8988T (cell line): ENCODE measurements at places on chromosomes 11 and 22.

GRCh38 chr11:27291302-27291889 lies 71.6 kb downstream of the CCDC34 start:
- DNase-seq, result no peak

GRCh38 chr22:45504373-45505341 lies 2.0 kb downstream of the FBLN1 start:
- DNase-seq, result no peak

DNA sequence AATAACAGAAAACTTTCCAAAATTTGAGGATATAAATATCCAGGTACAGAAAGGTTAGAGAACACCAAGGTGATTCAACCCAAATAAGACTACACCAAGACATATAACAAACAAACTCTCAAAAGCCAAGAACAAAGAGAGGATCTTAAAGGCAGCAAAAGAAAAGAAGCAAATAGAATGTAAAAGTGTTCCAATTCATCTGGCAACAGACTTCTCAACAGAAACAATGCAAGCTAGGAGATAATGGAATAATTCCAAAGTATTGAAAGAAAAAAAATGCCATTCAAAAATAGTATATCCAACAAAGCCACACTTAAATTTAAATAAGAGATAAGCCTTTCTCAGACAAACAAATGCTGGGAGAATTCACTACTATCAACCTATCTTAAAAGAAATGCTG lies 153.0 kb upstream of the FAT3 start:
- no peak for DNase-seq

GRCh38 chr22:48146426-48146825 lies 1384.0 kb downstream of the TBC1D22A start:
- no peak for DNase-seq

DNA sequence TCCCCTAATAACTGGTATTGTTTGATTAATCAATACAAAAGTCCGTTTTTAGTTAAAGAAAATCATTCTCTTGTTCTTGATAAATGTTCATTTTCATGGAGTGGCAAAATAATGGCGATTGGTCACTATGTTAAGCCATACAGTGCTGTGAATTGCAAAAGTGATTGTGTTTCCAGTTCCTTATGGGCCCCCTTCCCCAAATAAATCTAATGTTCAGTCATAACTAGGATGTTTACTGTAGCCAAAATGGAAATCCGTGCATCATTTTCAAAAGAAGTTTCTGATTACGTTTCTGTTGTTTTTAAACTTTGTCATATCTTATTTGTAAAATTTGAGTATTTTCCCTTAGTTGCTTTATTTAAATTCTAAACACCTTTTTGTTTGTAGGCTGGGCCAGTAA lies 845 bp downstream of the RBM7 start:
- DNase-seq, result no peak

DNA sequence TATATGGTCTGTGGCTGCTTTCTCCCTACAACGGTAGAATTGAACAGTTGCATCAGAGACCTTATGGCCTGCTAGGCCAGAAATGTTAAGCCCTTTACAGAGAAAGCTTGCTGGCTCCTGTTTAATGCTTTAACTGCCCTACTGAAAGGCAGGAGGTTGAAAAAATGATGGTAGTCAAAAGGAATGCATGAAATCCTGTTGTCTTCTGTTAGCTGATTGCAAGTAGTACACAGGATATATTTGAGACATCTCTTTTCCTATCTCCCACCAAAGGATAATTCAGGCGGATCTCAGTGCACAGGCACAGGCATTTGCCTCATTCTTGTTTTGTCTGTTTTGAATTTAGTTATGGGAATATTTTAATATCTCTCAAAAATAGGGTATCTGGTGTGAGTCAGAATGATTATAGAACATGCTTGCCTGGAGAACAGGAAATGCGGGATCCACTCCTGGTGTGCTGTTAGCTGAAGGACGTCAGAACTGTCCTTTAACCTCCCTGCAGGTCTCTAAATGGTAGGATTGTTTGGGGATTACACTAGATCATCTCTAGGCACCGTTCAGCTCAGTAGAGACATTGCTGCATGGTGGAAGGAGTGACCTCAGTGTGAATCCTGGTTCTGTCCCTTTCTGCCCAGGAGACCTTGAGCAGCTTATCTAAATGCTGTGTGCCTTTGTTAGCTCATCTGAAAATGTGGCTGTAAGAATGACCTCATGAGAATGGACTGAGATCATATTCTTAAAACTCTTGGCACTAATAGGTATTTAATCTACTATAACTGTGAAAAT lies 49.5 kb downstream of the PACS1 start:
- DNase-seq, result no peak

DNA sequence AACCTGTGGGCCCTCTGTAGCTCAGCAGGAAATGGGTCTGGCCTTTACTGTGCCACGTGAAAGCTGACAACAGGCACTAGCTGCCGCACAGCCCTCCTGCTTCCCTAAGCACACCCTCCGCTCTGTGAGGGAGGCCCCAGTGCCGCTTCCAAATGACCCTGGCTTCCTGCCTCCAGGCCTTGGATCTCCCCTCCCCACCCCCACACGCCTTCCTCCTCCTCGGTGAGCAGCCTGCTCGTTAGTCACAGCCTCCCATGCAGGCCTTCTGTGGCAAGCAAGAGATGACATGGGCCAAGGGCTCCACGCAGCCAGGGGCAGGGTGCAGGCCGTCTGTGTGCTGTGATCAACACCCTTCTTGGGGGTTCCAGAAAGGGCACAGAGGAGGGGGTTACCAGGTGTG lies 15.3 kb upstream of the RASL10A start:
- DNase-seq, result no peak

GRCh38 chr11:35822815-35823495 lies 120.9 kb upstream of the LDLRAD3 start:
- DNase-seq, result no peak

GRCh38 chr11:128294671-128295050 lies 292.7 kb downstream of the ETS1 start:
- no peak for DNase-seq

GRCh38 chr11:115739146-115739545 lies 234.9 kb upstream of the CADM1 start:
- DNase-seq, result no peak

GRCh38 chr11:9037046-9037780 lies 33.4 kb upstream of the NRIP3 start:
- DNase-seq, result no peak

DNA sequence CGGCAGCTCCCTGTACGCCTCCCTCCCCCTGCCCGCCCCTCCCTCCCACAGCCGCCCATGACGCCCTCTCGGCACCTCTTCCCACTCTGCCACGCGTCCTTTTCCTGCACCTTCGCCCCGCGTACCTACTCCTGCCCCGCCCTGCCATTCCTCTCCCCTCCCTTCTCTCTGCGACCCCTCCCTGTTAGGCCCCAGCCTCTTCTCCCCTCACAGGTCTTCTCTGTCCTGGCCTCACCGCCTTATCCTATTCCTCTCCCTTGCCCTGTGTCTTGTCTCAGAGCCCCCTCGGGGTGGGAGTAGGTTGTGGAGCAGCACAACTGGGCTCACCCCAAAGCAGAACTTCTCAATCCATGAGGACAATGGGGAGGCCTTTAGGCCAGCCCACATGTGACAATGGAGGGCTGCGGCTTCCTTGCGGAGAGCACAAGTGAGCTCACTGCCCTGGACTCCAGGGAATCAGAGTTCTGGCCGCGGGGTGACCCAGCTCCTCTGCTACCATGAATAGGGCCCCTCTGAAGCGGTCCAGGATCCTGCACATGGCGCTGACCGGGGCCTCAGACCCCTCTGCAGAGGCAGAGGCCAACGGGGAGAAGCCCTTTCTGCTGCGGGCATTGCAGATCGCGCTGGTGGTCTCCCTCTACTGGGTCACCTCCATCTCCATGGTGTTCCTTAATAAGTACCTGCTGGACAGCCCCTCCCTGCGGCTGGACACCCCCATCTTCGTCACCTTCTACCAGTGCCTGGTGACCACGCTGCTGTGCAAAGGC lies 539 bp downstream of the SLC35C1 start:
- DNase-seq, result no peak

DNA sequence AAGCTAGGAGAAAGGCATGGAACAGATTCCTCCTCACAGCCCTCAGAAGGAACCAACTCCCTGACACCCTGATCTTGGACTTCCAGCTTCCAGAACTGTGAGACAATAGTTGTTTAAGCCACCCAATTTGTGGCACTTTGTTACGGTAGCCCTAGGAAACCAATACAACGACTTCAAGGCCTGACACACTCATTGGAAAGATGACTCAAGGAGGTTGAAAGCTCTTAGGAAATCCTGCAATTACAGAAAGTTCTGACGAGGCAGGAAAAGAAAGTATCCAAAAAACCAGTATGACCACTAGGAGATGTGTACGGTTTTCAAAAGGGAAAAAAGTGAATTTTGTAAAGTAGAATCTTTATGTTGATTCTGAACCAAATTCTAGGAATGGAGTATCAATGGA lies 161.4 kb downstream of the SWAP70 start:
- DNase-seq, result no peak

GRCh38 chr11:116418388-116419041 lies 354.3 kb downstream of the BUD13 start:
- DNase-seq, result no peak

DNA sequence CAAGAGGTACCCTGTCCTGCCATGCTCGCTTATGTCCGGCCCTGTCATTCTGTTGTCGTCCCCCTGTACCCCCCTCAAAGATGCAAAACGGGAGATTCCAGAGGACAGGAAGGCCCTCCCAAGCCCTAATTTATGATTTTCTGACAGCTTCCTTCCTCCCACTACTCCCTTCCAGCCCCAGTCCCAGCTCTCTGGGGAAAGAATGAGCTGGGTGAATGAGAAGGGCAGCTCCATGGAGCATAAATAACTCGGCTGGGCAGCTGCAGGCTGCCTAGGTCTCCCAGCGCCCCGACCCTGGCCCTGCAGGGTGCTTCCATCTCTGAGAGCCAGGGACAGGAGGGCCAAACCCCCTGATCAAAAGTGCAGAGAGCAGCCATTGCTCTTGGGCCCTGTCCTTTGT lies 3.9 kb upstream of the EMID1 start:
- peak; percentile 8 for DNase-seq

- DNase-seq, result no peak
These were observed 139.0 kb downstream of the UVRAG start for GRCh38 chr11:75954039-75954438.

DNA sequence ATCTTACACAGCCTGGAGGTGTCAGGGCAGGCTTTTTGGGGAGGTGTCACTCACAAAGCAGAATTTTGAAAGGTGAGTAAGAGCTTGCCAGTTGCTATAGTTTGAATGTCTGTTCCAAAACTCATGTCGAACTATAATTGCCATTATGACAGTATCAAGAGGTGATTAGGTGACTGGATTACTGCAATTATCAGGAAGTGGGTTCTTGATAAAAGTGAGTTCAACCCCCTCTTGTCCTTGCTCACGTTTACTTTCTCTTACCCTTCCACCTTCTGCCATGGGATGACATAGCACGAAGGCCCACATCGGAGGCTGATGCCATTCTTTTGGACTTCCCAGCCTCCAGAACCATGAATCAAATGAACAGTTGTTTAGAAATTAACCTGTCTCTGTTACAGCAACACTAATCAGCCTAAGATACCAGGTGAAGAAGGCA lies 4.7 kb upstream of the C11orf86 start:
- DNase-seq, result no peak

GRCh38 chr11:77035039-77035438 lies 841 bp downstream of the B3GNT6 start:
- no peak for DNase-seq

DNA sequence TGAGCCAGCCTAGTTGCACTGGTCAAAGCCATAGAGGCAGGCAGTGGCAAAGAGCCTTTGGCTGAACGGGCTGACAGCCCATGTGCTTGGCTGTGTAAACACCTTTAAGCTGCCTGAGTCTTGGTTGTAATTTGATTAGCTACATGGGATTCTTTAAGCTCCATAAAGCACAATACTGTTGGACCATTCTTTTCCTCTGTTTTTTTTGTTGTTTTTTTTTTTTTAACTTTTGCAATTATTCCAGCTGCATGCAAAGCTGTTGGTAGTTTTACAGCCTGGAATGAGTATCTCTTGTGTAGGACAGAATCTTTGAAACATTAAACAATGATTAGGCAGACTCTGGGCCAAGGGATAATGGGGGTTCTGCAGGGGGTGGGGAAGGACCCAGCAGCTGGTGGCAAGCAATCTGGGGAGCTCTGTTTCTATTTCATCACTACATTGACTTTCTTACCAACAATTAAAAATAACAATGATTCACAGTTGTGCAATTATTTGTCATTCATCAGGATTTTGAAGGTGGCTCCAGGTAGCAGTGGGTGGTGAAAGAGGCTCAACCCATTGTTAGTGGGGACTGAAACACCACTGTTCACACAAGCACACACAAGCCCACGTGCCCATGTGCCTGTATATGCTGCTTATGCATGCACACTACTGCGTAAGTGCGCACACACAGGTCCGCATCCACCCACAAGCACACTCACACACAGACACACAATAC lies 69.5 kb upstream of the CSNK2A3 start:
- DNase-seq, result no peak

GRCh38 chr11:106121570-106122320 lies 44.3 kb downstream of the AASDHPPT start:
- DNase-seq, result no peak

- no peak for DNase-seq
These were observed 121.2 kb downstream of the SPATA19 start for GRCh38 chr11:133724116-133724515.

DNA sequence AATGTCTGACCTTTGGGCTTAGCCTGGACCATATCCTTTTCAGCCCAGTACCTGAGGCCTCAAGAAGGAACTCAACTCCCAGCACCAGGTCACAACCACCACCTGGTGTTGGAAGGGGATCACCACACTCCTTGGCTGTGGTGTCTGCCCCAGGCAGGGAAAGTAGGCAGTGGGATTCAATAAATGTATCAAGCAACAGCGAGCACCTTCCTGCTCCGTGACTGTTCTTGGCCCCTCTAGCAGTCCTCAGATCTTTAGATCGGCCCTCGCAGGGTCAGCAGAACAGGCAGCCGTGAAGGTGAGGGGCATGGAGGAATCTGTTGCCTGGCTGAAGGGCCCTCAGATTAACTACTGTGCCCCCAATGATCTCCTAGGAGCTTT lies 15.9 kb downstream of the ARFGAP2 start:
- DNase-seq, result no peak

DNA sequence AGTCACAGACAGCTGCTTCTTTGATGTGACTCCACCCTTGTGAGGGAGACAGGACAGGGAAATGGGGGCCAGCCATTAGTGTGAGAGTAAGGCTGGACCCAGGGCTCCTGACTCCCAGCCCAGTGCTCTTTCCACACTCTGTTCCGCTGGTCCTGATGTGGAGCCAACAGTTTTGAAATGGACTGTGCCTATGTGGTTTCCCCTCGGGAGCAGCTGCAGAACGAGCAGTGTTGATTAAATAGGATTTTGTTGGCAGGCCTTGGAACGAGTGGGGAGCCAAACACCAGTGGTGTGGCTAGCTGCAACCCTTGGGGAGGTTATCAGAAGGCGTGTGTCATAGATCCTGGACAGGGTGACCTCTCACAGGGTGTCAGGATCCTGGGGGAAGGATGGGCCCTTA lies 66.5 kb upstream of the AMPD3 start:
- no peak for DNase-seq

DNA sequence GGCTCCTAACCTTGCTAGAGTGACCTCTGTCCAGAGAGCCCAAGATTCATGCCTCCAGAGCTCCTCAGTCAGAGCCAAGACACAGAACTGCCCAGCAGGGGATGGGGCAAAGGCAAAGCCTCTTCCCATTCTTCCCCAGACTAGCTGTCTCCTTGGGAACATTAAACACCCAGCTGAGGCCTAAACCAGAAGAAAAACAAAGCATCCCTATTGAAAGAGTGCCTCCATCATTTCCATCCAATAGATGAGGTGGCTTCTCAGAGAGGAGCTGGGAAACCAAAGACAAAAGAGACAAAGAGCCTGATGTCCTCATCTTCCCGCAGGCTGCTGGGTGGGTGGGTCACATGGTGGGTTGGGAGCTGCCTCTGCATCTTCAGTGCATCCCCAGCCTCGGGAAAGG lies 37.4 kb downstream of the COMMD9 start:
- no peak for DNase-seq

GRCh38 chr22:30733181-30733631 lies 38.5 kb downstream of the OSBP2 start:
- DNase-seq, result no peak
